ENCODE measurements at places on chromosomes 13 and 19.

DNA sequence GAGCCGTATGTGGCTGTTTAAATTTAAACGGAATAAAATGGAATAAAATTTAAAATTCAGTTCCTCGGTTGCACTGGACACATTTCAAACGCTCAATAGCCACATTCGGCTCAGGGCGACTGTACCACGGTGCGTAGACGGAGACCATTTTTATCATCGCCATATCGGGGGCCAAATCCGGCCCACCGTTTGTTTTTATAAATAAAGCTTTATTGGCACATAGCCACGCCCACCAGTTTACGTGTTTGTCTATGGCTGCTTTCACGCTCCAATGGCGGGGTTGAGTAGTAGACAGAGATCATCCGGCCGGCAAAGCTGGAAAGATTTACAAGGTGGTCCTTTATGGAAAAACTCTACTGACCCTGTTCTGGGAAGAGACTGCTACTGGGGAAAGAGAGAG is 33.0 kb downstream of the PTPRS start:
- H3K36me3 ChIP-seq: no peaks in the 10 kb centered on the region
- H3K27me3 ChIP-seq: no peaks in the 10 kb centered on the region
- no peak overlapping the region for H3K4me3 ChIP-seq

GRCh38 chr13:20499986-20500385 is 25.7 kb downstream of the CRYL1 start:
- DNase-seq: no peak
- no peaks in the 10 kb centered on the region for H3K4me1 ChIP-seq
- no peak overlapping the region for H3K27ac ChIP-seq
- H3K36me3 ChIP-seq: no peaks in the 10 kb centered on the region
- no peaks in the 10 kb centered on the region for H3K27me3 ChIP-seq

DNA sequence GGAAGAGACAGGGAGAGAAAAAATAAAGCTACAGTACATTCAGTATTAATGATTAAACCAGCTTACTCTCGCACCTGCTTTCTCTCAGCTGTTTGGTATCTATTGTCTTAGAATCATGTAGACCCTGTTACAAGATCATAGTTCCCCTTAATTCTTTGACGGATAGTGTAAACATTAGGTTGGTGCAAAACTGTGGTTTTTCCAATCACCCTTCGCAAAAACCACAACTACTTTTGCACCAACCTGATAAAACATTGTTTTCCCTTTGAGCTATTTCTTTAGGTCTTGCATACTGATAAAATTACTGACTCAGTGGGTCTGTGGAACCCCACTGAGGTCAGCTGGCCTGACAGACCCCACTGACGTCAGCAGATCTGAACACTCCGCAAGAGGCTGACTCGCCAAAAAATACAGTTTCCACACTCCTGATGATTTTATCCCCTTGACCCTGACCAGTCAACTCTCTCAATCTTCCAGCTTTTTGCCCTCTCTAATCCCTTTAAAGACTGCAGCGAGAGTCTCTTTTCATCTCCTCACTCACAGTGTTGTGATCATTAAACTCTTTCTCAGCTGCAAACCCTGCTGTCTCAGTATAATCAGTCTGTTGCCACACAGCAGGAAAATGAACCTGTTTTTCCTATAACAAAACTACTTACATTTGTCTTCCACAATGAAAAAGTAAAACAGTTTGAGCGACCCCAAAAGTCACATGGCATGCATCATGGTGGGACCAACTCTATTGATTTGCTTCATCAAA is 123.9 kb downstream of the SLITRK6 start:
- no peaks in the 10 kb centered on the region for H3K36me3 ChIP-seq
- H3K4me3 ChIP-seq: no peak overlapping the region
- H3K27me3 ChIP-seq: no peaks in the 10 kb centered on the region
- DNase-seq: no peak
- H3K27ac ChIP-seq: no peak overlapping the region
- H3K4me1 ChIP-seq: no peaks in the 10 kb centered on the region

GRCh38 chr13:94233837-94234236 is 245.6 kb downstream of the DCT start:
- H3K36me3 ChIP-seq: no peaks in the 10 kb centered on the region
- H3K4me3 ChIP-seq: no peak overlapping the region
- H3K27ac ChIP-seq: no peak overlapping the region
- H3K27me3 ChIP-seq: no peaks in the 10 kb centered on the region
- H3K4me1 ChIP-seq: no peaks in the 10 kb centered on the region

- H3K4me1 ChIP-seq: peaks cover 7% of the 10 kb centered on the region
- H3K36me3 ChIP-seq: no peaks in the 10 kb centered on the region
- H3K27me3 ChIP-seq: no peaks in the 10 kb centered on the region
- DNase-seq: peak; percentile 92
- H3K27ac ChIP-seq: peak overlapping the region; percentile 95
Measured at GRCh38 chr19:48319647-48320541, 5.5 kb upstream of the EMP3 start.
